ENCODE measurements at places on chromosomes 16 and 17. TPM values are rescaled to one million over a fixed set of nuclear protein-coding genes. Genes with fewer than 3 reads are reported as not detected.

DNA sequence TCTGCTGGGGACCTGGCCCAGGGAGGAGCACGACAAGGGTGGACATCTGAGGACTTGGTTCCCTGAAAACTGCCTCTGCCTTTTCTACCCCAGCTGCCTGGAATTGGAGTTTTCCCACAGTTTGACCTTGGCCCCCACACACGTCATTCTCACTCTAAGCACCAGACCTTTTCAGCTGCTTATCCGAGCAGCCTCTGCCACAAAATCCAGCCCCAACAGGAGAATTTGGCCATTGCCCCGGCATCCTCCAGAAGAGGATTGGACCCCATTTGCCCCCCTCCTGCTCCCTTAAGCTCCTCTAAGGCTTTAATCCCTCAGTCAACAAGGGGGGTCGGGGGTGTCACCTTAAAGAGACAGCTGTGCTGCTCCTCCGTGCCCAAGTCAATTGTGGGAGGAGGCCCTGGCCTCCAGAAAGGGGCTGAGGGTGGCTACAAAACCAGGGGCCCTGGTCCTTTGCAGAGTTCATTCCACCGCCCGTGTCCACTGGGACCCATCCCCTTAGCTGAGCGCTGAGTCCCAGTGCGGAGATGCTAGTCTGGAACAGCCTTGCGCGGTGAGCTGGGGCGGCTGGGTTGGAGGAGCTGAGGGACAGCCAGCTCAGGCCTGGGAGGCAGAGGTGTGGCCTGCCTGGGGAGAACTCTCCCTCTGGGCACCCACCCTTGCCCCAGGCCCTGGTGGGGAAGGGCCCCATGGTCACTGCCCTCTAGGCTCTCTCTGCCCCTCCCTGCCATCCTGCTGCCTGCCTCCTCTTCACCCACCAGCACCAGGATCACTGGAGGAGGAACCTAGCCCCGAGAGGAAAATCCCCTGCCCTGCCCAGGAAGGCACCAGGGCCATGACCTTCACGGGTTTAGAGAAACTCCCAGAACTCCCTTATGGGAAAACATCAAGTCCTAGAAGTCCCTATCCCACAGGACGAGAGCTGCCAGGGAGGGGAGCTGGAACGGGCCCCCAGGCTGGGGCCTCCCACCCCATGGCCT, 18.8 kb downstream of the TTYH2 start:
- no peak for DNase-seq

DNA sequence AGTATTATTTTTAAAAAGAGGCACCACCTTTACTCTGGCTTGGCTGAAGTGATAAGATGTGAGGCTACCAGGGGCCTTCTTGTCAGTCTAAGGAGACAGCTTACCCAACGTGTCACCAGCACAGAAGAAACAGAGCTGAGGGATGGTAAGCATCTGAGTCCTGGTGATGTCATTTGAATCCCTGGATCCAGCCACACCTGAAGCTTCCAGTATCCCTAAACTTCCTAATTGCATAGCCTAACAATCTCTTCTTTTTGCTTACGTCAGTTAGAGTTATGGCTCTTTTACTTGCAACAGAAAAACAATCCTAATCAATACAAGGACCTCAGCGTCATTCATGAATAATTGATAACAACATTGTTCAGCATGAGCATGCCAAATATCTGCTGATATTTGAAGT, 436.6 kb downstream of the SHISA9 start:
- no peak for DNase-seq

DNA sequence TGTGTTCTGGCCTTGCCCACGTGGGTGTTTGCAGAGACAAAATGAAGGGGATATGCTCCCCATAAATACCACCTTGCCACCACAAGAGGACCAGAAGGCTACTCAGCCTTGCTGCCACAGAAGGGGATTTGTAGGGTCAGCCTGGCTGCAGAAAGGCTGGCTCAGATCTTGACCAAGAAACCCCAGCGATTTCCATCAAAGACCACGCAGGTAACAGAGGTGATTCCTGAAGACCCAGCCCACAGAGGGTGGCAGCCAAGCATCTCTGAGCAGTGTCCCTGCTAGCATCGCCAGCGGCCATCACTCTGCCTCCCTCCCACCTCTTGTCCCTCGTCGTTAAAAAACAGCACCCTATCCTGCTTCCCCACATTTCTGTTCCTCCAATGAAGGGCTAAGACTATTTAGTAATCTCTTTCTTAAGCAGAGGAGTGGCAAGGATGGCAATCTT, 54.9 kb downstream of the BEAN1 start:
- DNase-seq, result no peak

The OR3A3 gene
- total RNA-seq, result not detected

The SEC14L1 gene
- 50.9 TPM for total RNA-seq

Measured in PC-3 (cell line).